Endodermal cell (in vitro differentiated cells): ENCODE measurements at places on chromosomes 12 and 14. TPM values are rescaled to one million over a fixed set of nuclear protein-coding genes. Genes with fewer than 3 reads are reported as not detected.
A peak's percentile ranks its signal among the peaks of the same experiment; 100 is the strongest.

SERPINA5 gene
- total RNA-seq, result 1.5 and 1.6 TPM in 2 replicates

DNA sequence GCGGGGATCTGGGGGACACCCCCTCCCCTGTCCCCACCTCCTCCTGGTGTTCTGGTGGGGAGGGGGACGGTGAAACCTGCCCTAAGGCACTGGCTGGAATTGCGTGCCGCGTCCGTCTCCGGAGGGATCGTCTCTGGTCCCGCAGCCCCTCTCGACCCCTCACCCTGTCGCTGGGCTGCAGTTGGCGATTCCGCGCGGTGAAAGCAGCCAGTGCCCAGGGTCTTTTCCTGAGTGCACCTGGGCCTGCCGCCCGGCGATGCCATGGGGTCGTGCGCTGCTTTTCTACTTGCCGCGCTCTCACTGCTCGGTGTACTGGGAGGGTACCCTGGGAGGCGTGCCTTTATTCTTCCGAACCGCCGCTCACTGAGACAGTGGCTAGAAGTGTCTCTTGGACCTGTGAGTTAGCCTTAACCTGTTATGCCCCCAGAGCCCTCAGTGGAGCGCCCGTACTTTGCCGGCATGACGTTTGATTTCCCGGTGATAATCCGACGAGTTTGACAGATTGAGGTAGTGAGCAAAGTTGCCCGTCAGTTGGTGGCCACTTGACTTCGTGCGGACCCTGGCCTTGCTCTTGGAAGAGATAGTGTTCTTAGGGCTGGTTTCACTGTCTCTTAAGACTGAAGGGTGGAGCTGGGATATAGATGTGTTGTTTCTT is 788 bp downstream of the SFSWAP start:
- peaks cover 7% of the 10 kb centered on the region for H3K4me1 ChIP-seq
- no peak overlapping the region for H3K27ac ChIP-seq
- peak overlapping the region; percentile 93 for H3K4me3 ChIP-seq
- H3K36me3 ChIP-seq, result peaks cover 36% of the 10 kb centered on the region
- peak; percentile 59 for DNase-seq
- H3K27me3 ChIP-seq, result no peaks in the 10 kb centered on the region

DNA sequence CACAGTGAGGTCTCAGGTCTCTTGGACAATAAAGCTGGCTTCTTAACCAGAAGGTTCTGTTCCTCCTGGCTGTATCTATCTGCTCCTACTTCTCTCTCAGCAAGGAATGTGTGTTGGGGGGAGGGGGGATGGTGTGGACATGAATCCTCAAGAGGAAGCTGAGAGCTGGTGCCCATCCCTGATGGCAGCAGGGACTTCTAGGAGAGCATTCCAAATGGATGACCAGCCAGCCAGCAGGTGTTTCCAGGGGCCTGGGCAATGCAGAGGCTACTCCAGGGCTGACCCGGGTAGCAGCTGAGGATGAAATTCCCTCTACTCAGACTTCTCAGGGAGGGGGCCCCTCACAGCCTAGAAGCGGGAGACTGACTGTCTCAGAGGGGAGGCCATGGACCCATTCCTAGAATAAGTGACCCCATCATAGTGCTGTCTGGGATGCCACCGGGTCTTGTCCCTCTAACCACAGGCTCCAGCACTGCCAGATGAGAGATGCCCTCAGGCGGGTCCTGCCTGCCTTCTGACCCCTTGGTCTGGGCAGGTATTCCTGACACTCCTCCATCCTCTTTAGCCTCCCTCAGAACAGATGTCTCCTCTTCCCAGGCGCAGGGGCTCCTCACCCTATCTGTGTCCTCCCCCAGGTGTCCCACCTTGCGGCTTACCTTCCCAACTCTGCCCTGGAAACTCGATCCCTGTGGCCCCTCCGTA is 1.2 kb downstream of the RAB15 start:
- no peak overlapping the region for H3K27ac ChIP-seq
- peak overlapping the region; percentile 83 for H3K4me3 ChIP-seq
- H3K36me3 ChIP-seq, result no peaks in the 10 kb centered on the region
- peak; percentile 66 for DNase-seq

DNA sequence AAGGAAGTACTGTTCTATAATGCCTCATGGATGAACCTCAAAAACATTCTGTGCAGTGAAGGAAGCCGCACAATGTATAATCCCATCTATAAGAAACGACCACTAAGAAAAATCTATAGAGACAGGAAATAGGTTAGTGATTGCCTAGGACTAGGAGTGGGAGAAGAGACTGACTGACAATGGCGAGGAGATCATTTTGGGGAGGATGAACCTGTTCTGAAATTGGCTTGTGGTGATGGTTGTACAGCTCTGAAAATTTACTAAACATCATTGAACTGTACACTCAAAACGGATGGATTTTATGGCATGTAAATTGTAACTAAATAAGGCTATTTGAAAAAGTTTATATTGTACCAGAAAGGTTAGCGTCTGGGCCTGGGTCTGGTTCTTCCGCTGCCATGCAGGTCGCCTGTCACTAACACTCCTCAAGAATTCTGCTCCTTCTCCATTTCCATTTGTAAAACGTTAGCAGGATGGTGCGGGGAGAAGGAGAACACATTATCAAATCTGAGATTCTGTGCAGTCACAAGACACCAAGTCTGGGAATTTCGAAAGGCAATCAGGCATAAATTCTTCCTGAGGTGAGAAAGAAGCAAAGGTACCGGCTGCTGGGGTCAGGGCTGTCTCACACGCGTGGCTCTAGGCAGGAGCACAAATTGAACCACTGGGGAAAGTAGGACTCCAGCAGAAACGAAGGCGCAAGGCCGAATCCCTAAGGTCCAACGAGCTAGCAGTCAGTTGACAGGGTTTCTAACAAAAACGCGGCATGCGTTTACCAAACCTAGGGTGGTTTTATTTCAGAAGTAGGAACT is 845 bp upstream of the COCH start:
- H3K36me3 ChIP-seq, result no peaks in the 10 kb centered on the region
- H3K27ac ChIP-seq, result no peak overlapping the region
- H3K27me3 ChIP-seq, result peaks cover 44% of the 10 kb centered on the region
- H3K4me1 ChIP-seq, result no peaks in the 10 kb centered on the region

INHBC gene
- not detected in 3 replicates for total RNA-seq

CEP290 gene
- total RNA-seq, result 28.3 to 34.8 TPM (median 31.9 TPM) in 3 replicates

GRCh38 chr14:96631621-96632362 is 129.6 kb downstream of the PAPOLA start:
- no peak overlapping the region for H3K4me3 ChIP-seq
- no peak for DNase-seq
- no peaks in the 10 kb centered on the region for H3K4me1 ChIP-seq

DNA sequence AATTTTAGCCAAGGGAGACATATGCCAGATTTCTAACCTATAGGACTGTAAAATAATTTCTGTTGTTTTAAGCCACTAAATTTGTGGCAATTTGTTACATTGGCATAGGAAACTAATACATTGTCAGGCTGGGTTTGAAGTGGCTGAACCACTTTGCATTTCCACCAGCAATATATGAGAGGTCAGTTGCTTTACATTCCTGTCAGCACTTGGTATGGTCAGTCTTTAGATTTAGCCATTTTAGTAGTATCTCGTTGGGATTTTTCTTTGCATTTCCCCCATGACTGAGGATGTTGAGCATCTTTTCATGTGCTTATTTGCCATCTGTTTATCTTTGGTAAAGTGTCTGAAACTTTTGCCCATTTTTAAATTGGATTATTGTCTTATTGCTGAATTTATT is 3.9 kb downstream of the PALS1 start:
- peaks cover 4% of the 10 kb centered on the region for H3K36me3 ChIP-seq
- H3K27me3 ChIP-seq, result peaks cover 5% of the 10 kb centered on the region
- no peak for DNase-seq
- H3K27ac ChIP-seq, result no peak overlapping the region

- no peak overlapping the region for H3K27ac ChIP-seq
- H3K36me3 ChIP-seq, result peaks cover 8% of the 10 kb centered on the region
- H3K4me1 ChIP-seq, result peaks cover 8% of the 10 kb centered on the region
- no peak overlapping the region for H3K4me3 ChIP-seq
- DNase-seq, result peak; percentile 51
Measured at GRCh38 chr12:473198-473597, 13.5 kb downstream of the B4GALNT3 start.

GRCh38 chr12:73106896-73107295 is 834.7 kb downstream of the TRHDE start:
- DNase-seq, result no peak
- H3K4me1 ChIP-seq, result no peaks in the 10 kb centered on the region
- H3K36me3 ChIP-seq, result no peaks in the 10 kb centered on the region
- no peaks in the 10 kb centered on the region for H3K27me3 ChIP-seq

OLR1 gene
- 0.22 and 0.43 TPM in 2 replicates for total RNA-seq

DNA sequence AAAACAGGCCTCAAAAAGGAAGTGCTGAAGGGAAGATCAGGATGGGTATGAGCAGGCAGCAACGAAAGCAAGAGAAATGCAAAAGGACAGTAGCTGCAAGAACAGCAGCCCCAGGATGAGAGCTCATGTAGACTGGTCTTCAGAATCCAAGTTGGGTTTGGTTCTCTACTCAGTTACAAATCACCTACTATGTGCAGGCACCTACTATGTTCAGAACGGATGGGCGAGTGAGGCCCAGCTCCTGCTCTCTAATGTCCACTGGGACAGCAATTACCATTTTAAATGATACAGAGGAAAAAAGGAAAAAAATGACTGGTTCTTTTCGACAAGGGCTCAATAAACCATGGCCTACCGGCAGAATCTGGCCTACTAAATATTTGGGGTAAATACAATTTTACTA is 88.5 kb downstream of the RBM19 start:
- no peak overlapping the region for H3K27ac ChIP-seq
- H3K4me1 ChIP-seq, result no peaks in the 10 kb centered on the region
- H3K4me3 ChIP-seq, result no peak overlapping the region
- DNase-seq, result no peak
- no peaks in the 10 kb centered on the region for H3K27me3 ChIP-seq

DNA sequence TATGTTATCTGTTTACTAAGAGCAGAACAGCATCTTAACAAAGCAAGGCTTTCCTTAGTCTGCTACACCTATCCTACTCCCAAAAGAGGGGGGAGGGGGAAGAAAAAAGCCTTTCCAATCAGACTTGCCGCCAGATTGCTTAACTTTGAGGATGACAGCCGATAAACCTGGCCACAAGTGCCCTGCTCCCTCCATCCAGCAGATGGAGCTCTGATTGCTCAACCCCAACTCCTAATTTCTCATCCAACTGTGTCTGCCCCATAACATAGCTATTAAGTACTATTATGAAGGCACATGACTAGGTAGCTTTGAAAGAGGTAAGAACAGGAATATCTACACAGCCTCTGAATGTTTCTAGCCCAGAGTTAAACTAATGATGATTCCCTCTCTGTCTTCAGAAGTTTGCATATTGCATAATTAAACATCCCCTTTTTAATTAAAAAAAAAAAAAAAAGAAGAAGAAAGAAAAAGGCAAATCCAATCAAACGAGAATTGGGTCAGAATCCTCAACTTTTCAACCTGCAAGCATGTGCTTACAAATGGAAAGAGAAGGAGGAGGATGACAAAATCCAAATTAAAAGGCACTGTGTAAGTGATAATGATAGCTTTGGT is 247.4 kb downstream of the GALC start:
- no peak overlapping the region for H3K4me3 ChIP-seq
- H3K27me3 ChIP-seq, result no peaks in the 10 kb centered on the region
- H3K36me3 ChIP-seq, result no peaks in the 10 kb centered on the region

RNASE7 gene
- total RNA-seq, result not detected in 2 replicates

GYS2 gene
- total RNA-seq, result not detected in 3 replicates

DCP1B gene
- total RNA-seq, result 14.1 to 18.9 TPM (median 18.3 TPM) in 3 replicates

DNA sequence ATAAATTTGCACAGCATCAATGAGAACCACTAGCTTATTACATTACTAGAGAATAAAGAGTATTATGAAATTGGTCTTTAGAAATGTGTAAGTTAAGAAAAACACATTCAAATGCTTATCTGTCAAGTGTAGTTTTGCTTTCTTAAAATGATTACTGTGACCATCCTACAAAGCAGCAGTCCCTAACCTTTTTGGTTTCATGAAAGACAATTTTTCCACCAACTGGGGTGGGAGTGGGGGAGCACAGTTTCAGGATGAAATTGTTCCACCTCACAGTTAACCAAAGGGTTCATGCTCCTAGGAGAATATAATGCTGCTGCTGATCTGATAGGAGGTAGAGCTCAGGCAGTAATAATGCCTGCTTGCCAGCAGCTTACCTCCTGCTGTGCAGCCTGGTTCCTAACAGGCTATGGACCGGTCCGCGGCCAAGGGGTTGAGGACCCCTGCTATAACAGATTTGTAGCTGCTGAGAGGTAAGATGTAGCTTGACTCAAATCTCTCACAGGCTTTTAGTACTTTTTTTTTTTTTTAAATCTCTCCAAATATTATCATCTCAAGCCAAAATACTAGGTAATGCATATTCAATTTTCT is 45.4 kb downstream of the PPP4R3A start:
- DNase-seq, result peak; percentile 54
- H3K4me1 ChIP-seq, result no peaks in the 10 kb centered on the region
- no peaks in the 10 kb centered on the region for H3K27me3 ChIP-seq
- no peak overlapping the region for H3K27ac ChIP-seq

- no peaks in the 10 kb centered on the region for H3K27me3 ChIP-seq
- DNase-seq, result no peak
- no peak overlapping the region for H3K4me3 ChIP-seq
Measured at GRCh38 chr12:5742258-5742657, 202.8 kb downstream of the ANO2 start.

RGS6 gene
- total RNA-seq, result 15.3 and 16.3 TPM in 2 replicates

- no peaks in the 10 kb centered on the region for H3K36me3 ChIP-seq
- H3K27ac ChIP-seq, result no peak overlapping the region
- H3K4me1 ChIP-seq, result no peaks in the 10 kb centered on the region
- H3K27me3 ChIP-seq, result no peaks in the 10 kb centered on the region
Measured at GRCh38 chr14:105272623-105273022, 24.3 kb downstream of the BTBD6 start.

OTOGL gene
- total RNA-seq, result 1.4 to 12.2 TPM (median 11.4 TPM) in 3 replicates

NFE2 gene
- total RNA-seq, result 2.0 and 2.7 TPM in 2 replicates
